ENCODE measurements at places on chromosomes 6 and 20.

DNA sequence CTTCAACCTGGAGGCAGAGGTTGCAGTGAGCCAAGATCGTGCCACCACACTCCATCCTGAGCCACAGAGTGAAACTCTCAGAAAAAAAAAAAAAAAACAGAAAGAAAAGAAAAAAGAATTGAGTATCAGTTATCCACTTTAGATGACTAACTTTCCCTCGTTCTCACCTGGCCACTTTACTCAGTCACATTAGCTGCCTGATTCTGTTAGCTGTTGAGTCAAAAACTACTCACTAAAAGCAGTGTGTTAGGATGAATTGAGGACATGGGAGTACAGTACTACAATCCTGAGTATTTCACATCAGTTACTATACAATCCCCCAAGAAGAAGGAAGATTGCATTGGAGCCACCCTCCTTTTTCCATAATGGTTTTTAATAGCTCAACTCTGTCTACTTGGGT lies 114.6 kb downstream of the ADAT2 start:
- no peak for DNase-seq

GRCh38 chr20:2149507-2149906 lies 47.9 kb downstream of the STK35 start:
- DNase-seq, result peak; percentile 67

GRCh38 chr6:115091461-115091860 lies 748.6 kb upstream of the HS3ST5 start:
- DNase-seq, result no peak

GRCh38 chr6:111215131-111215530 lies 127.8 kb downstream of the SLC16A10 start:
- DNase-seq, result no peak

GRCh38 chr6:37242429-37243052 lies 15.0 kb upstream of the TBC1D22B start:
- DNase-seq, result peak; percentile 99

All from EL (cell line).